WERI-Rb-1 (cell line): ENCODE measurements at places on chromosomes 1 and 21.
A peak's percentile ranks its signal among the peaks of the same experiment; 100 is the strongest.

- DNase-seq = no peak
Measured at GRCh38 chr1:186424539-186424938, 36.4 kb downstream of the PDC start.

DNA sequence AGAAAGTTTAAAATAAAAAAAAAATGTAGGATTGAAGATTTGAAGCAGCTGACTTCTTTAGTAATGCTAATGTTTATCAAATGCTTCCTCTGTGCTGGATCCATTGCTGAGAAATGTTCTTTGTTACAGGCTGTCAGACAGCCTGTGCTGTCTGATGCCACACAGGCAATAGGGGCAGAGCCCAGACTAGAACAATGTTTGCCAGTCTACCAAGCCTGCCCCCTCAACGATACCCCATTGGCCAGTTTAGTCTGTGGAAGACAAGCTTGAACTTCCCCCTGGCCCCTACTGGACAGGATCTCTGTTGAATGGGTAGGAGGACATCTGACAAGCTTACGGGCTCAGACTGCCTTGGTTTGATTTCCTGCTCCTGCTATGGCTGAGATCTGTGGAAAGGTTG is 79.4 kb downstream of the PAPPA2 start:
- DNase-seq = no peak

DNA sequence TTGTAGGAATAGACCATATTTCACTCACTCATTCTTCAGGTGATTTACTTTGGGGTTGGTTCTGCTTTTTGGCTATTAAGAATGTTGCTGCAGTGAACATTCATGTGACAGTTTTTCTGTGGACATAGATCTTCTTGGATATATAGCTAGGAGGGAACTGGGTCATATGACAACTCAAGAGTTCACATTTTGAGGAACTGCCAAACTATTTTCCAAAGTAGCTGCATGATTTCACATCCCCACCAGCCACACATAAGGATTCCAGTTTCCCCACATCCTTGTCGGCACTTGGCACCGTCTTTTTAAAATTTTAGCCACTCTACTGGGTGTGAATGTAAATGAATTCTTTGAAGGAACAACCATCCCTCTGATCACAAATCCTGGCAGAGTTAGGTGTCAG is 126.0 kb downstream of the PRDM2 start:
- no peak for DNase-seq

DNA sequence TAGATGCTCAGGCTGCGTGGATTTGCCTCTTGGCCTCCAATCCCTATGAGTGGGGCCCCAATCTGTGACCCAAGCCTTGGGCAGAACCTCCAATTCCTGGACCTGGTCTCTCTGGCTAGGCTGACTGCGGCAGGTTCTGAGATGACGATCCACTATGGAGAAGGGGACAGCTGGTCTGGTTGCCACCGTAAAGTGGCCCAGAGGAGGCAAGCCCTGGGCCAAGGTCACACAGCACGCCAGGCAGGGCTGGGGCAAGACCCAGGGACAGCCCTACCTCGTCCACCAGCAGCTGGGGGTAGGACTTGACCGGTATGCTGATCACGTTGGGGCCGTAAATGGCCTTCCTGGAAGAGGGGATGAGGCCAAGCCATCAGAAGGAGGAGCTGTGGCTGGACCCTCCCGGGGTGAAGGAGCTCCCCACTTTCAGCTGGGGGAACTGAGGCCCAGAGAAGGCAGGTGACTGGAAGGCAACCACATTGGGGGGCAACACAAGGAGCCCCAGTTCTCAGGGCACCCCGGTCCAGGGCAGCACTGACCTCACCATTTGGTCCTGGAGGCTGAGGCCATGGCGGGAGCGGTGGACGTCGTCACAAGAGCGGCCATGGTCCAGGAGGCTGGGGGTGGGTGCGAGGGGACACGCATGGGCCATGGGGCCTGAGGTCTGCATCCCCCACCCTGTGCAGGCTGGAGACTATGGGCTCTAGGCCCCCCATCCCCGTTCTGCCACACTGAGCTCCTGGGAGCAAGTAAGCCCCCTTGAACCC is 9.8 kb downstream of the ATP13A2 start:
- no peak for DNase-seq

GRCh38 chr21:15671188-15671587 is 58.6 kb upstream of the USP25 start:
- no peak for DNase-seq

GRCh38 chr1:169099561-169099960 is 6.9 kb upstream of the ATP1B1 start:
- no peak for DNase-seq

GRCh38 chr1:234230414-234230862 is 142.8 kb upstream of the COA6 start:
- DNase-seq = no peak

DNA sequence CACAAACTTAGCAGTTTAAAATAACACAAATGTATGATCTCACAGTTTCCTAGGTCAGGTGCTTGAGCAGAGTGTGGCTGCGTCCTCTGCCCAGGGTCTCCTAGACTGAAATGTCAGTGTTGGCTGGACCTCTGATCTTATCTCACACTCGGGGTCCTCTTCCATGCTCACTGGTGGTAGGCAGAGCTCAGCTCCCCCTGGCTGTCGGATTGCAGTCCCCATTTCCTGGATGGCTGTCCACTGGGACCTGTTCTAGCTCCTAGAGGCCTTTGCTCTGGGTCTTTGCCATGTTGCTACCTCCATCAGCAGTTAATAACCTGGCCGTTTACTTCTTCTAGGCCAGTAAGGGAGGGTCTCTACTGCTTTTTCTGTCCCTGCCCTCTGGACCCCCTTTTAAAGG is 107.5 kb downstream of the PCNX2 start:
- DNase-seq = no peak

DNA sequence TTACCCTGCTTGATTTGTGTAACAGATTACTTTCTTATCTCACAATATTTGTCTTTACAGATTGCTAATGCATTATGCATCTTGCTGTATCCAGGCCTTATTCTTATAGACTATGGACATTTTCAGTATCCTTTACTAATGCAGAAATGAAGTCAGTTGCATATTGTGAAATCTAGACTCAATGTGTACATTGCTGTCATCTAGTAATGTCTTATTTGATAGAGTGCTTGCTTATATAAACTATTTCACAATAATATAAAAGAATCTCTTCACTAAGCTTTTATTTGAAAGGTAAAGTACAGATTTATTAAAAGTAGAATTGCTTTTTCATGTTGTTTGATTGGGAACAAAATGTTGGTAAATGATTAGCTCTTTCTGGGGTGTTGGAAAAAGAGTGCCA is 39.6 kb downstream of the ALG6 start:
- DNase-seq = no peak

DNA sequence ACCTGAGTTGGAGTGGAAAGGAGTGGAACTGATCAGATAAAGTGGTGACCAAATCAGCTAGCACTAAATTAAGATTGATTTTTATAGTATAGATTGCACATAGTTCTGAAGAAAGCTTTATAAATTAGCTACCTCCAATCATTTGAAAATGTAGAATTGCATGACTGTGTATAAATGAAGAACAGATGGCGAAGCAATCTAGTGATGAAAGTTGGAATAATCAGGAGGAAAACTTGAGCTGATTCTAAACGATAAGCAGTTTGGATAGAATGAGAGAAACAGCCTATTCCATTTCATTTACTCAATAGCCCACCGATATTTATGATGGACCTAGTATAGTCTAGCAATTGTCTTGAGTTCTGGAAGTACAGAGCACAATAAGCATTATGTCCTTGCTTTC is 661.5 kb downstream of the PLA2G4A start:
- no peak for DNase-seq

- DNase-seq = peak; percentile 24
Measured at GRCh38 chr1:38964140-38964548, 22.5 kb upstream of the RHBDL2 start.
